ENCODE measurements at places on chromosomes 4 and X.

DNA sequence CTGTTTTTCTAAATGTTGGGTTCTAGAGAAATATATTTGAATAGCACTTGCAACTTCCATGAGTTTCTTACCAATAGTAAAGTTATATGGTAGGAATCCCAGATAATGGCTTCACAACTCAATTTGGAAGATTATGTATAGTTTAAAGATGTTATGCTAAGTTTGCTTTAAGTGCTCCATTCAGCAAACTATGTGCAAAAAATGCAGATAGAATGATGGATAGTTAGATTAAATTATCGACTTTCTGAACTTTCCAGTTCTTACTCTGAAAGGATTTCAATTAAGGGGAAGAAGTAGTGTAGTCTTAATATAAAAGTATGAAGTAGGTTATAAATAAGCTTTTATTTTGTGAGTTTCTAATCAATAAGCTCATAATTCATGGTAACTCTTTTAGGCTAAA is 60.7 kb upstream of the NFKB1 start:
- no peak for DNase-seq

GRCh38 chr4:76640353-76640910 is 205.4 kb downstream of the SHROOM3 start:
- no peak for DNase-seq

DNA sequence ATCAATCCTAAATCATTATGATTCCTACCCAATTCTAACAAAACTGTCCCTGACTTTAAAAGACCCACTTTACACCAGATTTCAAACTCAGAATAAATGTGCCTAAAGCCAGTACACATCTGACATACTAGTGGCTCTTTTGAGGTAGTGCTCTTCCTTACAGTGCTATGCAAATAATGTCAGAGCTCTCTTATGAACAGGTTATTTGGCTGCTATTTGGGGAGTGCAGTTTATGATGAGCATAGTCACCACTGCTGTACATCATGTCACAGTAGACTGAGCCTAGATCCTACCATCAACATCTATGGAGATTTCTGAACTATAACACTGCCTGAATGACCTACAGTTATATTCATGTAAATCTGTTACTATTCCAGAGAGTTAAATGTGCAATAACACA is 50.4 kb upstream of the PAGE5 start:
- no peak for DNase-seq

DNA sequence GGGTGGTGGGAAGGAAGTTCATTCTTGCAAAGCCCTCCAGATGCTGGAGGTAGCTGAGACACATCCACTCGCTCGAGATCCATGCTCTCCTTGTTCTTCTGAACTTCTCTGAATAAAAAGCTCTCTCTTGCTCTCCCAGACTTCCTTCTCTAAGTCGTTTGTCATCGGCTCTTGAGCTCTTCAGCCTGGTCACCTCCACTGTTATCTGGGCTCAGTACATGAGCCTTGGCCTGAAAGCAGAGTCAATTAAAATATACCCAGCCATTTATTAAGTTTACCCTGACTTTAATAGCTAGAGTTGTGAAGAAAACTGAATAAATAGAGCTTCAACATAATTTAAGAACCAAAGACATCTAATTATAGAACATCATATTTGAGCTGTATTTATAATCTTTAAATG is 99.0 kb downstream of the CPE start:
- no peak for DNase-seq

DNA sequence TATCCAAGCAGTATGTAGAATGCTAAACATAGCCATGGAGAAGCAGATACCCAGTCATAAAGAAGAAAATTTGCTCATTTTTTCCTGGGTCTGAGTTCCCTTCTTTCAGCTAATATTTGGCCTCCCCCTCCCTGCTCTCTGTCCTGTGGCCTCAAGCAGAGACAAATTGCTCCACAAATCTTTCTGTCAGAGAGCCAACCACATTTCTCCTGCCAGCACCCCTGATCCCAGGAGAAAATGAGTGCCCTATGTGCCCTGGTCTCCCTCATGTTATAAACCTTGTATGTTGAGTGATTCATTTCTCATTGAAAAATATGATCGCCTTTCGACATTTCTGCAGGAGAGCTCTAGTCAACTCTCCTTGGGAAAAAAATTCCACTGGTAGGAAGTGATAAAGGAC is 82.0 kb downstream of the TMEM156 start:
- no peak for DNase-seq
